ENCODE measurements at places on chromosomes 7 and 10.

- DNase-seq = no peak
These were observed 61.0 kb downstream of the ADD3 start for GRCh38 chr10:110068780-110069179.

GRCh38 chr10:5094265-5095205, at the start of gene AKR1C3:
Gene AKR1C3 (plus strand): TSS chr10:5094414. CDS start chr10:5094445, 31 bp downstream.
- no peak for DNase-seq

GRCh38 chr10:23402856-23403255, 36.0 kb upstream of the OTUD1 start:
- DNase-seq = no peak

- DNase-seq = no peak
These were observed 203.6 kb upstream of the PRSS58 start for GRCh38 chr7:142461437-142461836.

- DNase-seq = no peak
These were observed 103.9 kb downstream of the CTBP2 start for GRCh38 chr10:125056161-125057132.

GRCh38 chr7:127600885-127601284, 7.3 kb downstream of the FSCN3 start:
- no peak for DNase-seq

- DNase-seq = no peak
These were observed 50.5 kb upstream of the ZMIZ2 start for GRCh38 chr7:44698046-44698580.

- DNase-seq = no peak
These were observed 55.2 kb upstream of the FRMD4A start for GRCh38 chr10:14385596-14386593.

DNA sequence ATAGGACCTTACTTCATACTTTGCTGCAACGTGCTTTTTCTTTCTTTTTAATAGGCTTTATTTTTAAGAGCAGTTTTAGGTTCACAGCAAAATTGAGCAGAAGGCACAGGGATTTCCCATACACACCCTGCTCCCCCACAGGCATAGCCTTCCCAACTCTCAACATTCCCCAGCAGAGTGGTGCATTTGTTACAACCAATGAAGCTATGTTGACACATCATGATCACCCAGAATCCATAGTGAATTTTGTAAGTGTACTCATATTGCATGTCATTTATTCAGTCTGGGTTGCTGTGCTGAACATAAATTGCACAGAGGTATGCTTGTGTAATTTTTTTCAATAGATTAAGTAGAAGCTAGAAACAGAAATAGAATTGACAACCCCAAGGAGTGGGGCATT, 327.3 kb downstream of the INHBA start:
- no peak for DNase-seq

- DNase-seq = no peak
These were observed 77.4 kb downstream of the PPP1R17 start for GRCh38 chr7:31764462-31764861.

DNA sequence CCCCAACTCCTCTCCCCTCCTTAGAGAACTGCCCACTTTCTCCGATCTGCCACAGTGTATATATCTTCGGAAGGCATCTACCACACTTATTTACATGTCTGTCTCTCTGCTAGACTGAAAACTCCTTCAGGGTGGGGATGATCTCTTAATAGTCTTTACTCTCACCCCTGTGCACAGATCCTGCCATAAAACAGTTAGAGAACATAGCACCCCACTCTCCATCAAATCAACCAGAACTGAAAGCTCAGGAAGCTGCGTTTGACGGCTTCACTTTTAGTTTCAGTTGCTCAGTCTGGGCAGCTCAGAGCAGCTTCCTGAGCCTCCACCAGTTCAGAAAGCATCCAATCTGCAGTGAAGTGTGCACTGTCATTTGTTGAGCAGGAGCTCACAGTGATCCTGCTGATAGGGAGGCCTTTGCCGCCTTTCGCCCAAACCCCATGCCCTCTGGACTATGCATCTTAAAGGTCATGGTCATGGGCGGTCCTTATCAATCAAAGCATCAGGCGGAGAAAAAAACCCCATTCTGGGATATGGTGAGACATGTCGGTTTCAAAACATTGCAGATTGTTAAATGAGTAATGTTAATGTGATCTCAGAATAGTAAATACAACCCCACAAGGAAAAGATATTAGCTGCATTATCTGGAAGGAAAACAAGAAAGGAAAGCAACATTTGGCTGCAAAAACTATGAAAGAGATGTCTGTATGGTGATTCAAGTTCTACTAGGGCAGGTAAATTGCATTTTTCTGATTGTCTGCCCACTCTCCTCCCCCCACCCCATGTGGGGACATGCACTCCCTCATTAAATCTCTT, 167.1 kb upstream of the ADO start:
- DNase-seq = no peak

- DNase-seq = no peak
These were observed 12.9 kb downstream of the OR2AE1 start for GRCh38 chr7:99863847-99864440.

DNA sequence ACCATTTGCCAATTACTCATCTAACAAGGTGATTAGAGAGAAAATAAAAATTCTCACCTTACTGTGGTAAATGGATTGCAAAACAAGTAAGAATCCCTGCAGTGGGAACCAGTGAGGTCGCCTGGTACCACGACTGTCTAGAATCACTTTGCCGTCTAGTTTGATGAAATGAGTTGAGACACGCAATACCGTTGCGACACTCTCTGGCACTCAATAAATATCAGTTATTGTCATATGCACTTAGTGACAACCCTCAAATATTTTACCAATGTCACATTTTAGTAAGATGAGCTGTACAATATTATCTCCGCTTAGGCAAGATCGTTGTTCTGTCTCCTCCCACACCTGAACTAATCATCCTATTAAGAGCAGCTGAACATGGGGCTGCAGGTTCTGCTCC, 114.4 kb upstream of the ADARB2 start:
- no peak for DNase-seq

DNA sequence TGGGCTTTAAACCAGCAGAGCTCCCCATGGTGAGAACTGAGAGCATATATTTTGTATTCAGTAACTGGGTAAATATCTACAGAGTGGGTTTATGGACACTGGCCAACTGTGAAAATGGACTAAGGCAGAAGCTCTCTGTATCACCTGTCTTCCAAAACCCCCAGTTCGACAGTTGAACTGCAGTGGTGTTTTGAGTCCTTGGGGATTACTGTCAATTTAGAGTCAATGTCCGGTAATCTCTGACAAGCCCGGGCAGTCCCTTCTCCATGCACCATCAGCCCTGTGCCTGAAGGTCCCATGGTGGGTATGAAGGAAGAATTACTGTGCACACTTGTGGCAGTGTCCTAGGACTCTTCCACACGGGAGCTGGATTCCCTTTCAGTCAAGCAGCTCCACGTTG, 235.0 kb downstream of the CCSER2 start:
- DNase-seq = peak; percentile 38

Measured in GM13977 (cell line).